Activated naive CD4-positive, alpha-beta T cell treated with anti-CD3 and anti-CD28 coated beads, Interleukin-2, amount 50 U/mL, for 72 hours (primary cell): ENCODE measurements at places on chromosomes 3 and 15.

GRCh38 chr3:124492824-124493223, 237.4 kb upstream of the UMPS start:
- no peak for DNase-seq

DNA sequence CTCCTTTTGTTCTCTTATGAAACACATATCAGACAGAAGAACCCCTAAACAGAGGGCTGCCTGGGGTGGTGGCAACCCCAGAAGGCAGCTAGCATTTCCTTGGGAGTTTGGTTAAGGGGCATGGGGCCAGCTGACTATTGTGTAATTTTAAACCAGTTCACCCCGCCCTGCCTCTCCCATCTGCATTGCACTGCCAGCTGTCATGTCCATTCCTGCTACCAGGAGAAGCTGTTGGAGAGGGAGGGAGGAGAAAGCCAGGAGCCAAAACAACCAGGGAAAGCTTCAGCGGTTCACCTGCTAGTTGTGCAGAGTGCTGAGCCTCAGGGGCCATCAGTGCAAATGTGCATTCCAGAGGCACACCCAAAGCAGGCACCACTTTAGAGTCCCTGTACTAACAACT, 47.6 kb upstream of the ATP1B3 start:
- DNase-seq, result no peak

- no peak for DNase-seq
Observed at GRCh38 chr15:25332306-25332705, 106.5 kb downstream of the UBE3A start.

- no peak for DNase-seq
Observed at GRCh38 chr3:150469031-150469930, 61.2 kb downstream of the TSC22D2 start.

DNA sequence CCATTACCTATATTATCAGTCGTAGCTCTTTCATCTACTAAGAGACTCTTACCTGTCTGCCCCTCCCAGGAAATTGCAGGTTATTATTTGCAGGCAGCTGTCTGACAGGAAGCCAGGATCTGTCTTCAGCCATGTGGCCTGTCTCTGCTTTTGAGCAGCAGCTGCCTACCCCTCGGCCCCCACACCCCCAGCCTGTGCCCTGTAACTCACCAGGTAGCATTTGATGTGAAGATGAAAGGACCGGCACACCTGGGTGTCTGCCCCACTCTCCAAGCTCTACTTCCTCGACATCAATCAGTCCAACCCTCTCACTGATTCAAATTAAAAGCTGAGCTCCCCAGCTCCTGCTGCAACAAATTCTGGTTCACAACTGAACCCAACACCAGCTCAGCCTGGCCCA, 197.2 kb upstream of the CTNNB1 start:
- no peak for DNase-seq

DNA sequence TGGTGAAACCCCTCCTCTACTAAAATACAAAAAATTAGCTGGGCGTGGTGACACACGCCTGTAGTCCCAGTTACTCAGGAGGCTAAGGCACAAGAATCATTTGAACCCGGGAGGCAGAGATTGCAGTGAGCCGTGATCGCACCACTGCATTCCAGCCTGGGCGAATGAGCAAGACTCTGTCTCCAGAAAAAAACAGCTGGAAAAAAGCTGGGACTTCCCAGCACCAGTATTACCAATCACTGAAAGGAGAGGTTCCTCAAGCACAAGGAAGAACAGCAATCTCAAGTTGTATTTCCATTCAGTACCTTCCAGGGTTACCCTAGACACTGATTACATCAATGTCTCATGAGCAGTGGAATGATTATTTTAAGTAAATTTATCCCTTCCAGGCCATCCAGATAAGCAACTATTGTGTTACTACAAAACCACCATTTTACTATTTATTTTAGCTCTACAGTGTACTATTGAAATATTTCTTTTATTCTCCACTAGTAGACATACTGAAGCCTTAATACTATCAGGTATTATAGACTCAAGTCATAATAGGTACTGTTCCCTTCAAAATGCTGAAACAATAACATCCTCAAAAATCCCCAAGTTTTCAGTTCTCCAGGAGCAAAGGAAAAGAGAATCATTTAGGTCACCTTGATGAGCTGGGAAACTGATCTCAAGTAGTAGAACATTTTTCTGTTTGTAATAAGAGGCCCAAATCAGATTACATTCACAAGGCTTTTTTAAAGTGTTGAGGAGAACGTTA, 54.8 kb upstream of the VGLL4 start:
- DNase-seq, result no peak
